ENCODE measurements at places on chromosomes 7 and 10. TPM values are rescaled to one million over a fixed set of nuclear protein-coding genes. Genes with fewer than 3 reads are reported as not detected.

GRCh38 chr7:138981332-138982203, at the start of gene KIAA1549:
Gene KIAA1549, minus strand, starts transcription at chr7:138981389. Its CDS starts 120 bp downstream, at chr7:138981269.
- DNase-seq: peak; percentile 68

GRCh38 chr10:103265717-103266329, 11.1 kb upstream of the INA start:
- DNase-seq: no peak

DNA sequence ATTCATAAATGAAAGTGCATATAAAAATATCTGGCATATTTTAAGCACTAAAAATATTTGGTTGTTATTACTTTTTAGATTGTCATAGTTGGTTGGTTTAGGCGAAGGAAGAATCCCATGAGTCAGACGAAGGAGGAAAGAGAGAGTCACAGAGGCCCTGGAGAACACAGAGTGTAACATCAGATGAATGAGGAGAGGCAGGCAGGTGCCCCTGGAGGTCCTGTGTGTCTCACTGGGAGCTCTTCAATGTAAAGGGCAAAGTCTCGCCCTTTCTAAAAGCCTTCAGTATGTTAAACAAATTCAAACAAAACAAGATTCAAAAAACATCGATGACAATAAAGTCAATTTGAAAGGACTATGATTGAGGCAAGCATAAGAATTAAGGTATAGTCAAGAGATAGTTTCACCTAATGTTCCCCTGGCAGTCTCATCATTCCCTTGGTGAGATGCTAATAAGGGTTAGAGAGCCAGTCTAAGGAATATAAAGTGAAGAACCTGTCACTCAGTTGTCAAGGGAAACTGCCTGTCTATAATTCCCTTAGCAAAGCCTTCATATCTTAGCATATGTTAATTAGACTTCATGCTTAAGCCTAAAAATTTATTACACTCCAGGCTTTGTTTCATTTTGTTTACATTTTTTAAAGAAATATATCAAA, 194.3 kb downstream of the TPK1 start:
- DNase-seq: no peak

DNA sequence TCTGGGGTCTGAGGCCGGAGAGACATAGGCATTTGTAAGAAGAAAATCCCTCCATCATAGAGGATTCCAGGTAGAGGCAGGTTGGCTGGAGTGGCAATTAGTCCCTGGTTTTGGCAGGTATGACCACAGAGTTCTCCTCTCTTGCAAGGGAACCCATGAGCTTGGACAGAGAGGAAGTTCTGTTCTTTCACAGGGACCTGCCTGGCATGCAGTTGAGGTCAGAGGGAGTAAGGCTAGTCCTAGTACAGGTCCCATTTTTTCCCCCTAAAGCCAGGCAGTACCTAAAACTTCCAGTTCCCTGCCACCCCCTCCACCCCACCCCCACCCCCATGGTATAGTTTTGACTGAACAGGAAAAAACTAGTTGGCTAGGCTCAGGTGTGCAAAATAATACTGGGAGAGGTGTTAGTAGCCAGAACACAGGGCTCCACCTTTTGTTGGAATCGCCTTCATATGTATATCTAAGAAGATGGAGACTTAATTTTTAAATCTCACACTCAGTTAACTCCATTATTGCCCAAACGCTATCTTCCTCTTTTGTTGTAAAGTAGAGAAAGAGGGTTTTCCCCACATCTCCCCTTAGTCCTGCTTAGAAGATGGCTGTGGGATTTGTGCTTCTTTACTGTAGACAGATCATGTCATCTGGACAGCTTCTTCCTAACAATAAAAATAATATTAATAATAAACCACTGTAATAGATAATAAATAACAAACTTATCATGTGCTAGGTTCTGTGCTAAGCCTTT, 188.1 kb downstream of the TCF7L2 start:
- DNase-seq: no peak

DNA sequence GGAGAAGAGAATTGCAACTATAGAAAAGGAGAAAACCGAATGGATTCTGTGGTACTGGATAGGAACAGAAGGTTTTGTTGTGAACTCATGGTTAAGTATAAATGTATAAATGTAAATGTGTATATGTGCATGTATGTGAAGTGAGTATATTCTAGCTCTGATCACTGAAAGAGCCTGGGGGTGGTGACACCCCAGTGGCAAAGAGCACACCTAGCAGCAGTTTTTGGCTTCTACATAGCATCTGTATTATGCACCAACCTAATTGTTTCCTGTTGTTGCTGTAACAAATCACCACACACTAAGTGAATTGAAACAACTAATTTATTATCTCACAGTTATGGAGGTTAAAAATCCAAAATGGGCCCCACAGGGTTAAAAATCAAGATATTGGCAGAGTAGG, 455.4 kb downstream of the RPS24 start:
- no peak for DNase-seq

DNA sequence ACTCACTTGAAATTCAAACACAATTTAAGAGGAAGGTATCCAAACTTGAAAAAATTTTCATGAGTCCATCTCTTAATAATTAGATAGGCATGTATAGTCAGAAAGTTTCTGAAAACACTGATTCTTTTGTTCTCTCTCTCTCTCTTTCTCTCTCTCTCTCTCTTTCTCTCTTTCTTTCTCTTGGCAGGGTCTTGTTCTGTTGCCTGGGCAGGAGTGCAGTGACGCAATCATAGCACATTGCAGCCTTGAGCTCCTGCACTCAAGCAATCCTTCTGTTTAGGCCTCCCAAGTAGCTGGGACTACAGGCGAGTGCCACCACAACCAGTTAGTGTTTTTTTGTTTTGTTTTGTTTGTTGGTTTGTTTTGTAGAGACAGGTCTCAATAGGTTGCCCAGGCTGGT, 59.3 kb downstream of the PRTFDC1 start:
- DNase-seq: no peak

- no peak for DNase-seq
These were observed 30.2 kb downstream of the NPTX2 start for GRCh38 chr7:98647326-98647725.

DNA sequence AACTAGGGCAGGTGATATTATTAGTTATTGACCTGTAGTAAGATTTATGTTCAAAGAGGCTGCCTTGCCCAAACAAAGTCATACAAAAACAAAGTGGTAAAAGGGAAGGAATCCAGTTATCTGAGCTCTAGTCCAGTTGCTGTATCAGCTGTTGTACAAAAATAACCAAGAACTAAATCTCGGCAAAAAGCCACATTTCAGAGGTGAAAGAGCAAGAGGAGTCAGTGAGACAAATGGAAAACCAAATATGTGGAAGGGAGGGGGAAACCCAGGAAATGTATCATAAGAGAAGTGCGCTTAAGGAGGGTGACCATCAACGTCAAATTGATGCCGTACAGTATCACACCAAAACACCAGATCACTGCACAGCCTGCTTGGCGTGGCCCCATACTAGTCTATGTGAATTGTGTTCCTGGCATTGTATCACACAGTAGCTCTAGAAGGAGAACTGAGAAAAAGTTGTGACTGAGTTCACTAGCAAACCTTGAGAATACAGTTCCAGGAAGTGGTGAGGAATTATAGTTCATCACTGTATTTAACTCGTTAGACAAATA, 6.4 kb downstream of the AGBL3 start:
- peak; percentile 41 for DNase-seq

- no peak for DNase-seq
These were observed 10.8 kb downstream of the PARD3 start for GRCh38 chr10:34804306-34804705.

- no peak for DNase-seq
These were observed 260.4 kb downstream of the CDK14 start for GRCh38 chr7:90856351-90857070.

- DNase-seq: peak; percentile 5
These were observed 146.5 kb downstream of the TMEM178B start for GRCh38 chr7:141220263-141220880.

DNA sequence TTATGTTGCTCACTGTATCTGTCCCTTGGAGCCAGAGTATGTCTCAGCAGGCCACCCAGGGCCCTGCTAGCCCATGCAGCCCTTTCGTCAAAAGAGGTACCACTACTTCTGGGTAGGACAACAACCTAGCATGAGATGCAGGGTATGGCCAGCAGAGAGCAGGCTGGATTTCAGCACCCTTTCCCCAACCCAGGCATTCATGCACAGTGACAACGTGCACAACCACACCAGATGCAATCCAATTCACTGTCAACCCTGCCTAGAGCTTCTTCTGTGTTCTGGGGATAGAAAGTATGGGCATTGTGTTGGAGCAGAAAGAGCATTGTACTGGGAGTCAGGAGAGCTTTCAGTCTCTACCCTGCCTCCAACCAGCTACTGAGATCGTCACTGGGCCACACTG, 37.9 kb downstream of the JAZF1 start:
- DNase-seq: no peak

DNA sequence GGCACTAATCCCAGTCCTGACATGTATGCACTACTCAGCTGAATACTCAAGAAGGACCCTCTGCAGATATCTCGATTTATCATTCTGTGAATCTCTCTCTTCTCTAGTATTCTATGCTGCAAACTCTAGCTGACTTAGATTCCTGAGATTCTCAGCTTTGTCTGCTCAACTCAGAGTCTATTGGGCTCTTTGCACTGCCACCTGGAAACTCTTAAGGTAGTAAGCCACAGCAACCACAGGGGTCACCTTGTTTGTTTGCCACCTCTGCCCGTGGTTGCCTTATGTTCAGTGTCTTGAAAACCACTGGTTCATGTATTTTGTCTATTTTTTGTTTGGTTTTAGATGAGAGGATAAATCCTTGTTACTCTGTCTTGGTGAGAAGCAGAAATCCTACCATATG, 72.9 kb downstream of the SP8 start:
- no peak for DNase-seq

DNA sequence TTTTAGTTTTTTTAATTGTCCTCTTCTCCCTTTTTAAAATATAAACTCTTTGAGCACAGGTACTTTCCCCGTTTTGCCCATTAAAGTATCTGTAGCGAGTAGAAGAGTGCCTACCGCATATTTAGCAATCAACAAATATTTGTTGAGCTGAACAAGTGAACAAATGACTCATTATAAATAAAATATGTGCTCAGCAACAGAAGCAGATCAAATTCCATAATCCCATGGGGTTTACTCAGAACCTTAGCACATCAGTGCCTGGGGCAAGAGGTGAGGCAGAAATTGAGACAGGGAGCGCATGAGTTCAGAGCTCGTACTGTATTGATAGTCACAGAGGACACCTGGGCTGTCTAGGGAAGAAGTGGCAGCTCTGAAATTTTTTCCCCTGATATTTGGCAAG, 161.0 kb downstream of the SEM1 start:
- DNase-seq: no peak

DNA sequence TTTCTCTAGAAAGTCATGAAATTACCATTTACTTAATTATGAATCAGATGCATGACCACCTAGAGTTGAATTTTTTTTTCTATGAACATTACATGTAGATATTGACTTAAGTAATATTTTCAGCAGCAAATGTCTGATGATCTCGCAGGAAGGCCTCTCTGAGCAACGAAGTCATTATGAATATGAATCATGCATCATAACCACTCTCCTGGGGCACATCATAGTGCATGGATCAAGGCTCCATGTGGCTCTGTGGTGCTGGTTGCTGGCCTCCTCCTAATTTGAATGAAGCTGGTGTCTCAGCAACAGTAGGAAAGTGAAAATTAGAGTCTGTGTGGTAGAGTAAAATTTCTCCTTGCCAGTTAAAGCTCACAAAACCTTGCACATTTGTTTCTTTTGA, 121.4 kb upstream of the INHBA start:
- DNase-seq: no peak

GRCh38 chr10:35447693-35448407, 111.5 kb downstream of the CCNY start:
- peak; percentile 63 for DNase-seq

- no peak for DNase-seq
These were observed 69.8 kb downstream of the LSMEM1 start for GRCh38 chr7:112550468-112551060.

DNA sequence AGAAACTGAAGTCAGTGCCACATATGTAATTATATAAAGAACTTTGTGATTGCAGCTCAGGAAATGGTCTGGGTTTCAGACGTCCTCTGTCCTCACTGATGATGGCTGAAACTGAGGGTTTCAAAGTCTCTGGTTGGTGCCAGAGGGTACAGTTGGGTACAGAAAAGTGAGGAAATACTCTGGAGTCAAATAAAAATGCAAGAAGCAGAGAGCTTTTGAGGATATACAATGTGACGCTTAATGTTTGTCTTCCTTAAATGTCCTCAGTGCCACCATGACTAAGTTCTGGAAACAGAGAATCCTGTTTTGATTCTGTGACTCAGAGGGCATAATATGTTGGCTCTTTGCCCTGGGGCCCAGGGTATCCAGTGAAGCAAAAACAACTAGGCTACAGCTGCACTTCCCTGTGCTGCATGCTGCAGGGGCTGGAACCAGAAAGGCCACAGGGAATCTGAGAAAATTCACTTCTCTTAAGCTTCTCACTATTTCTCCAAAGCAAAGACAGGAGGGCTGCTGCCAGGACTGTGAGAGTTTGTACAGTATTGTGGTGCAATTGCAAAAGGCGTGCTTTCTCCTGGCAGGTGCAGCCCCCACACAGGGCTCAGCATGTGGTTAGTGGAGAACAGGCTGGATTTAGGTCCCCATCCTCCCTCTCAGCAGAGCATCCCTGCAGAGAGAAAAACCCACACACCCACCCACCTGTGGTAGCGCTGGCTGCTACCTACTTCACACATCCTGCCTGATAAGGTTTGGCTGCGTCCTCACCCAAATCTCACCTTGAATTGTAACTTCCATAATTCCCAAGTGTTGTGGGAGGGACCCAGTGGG, 169.5 kb upstream of the SVIL start:
- no peak for DNase-seq

DNA sequence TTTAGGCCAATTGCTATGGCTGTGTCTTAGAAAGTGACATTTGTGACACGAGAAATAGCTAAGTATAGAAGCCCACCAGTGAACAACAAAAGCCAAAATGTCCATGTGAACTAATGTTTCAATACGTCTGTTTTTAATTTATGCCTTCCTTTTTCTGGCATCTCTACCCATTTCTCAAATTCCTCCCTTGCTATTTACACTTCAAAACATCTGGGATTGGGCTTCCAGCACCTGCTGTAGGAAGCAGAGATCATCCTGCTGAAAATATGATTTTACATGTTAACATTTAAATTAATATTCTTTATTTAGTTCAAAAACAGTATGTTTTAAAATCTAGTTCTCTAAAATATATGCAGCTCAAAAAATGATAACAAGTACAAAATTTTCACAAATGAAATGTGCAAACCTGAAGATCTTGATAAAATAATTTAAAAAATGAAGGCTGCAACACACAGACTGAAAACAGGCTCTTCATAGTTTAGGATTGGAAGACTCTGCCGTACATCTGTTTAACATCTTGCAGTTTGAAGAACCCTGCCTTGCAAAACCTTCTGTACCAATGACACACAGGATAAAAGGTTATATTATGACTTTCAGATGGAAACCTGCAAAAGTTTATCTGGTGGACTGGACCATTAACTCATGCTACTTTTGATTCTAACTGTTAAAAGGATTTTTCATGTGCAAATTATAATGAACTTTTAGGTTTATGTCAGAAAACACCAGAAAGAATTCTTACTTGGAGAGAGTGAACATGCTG, 408.4 kb downstream of the SUGCT start:
- no peak for DNase-seq

The FGFR2 gene
- 0.22 TPM for total RNA-seq

The NOS3 gene
- total RNA-seq: 1.1 TPM

The STRIP2 gene
- not detected for total RNA-seq

The HIF1AN gene
- total RNA-seq: 28.0 TPM

The ARHGAP22 gene
- not detected for total RNA-seq

The CCL26 gene
- not detected for total RNA-seq

The NUTM2D gene
- total RNA-seq: 2.7 TPM

The OPN4 gene
- total RNA-seq: not detected

The ATAD1 gene
- total RNA-seq: 36.9 TPM

The KDM7A gene
- 50.7 TPM for total RNA-seq
